Activated T-cell treated with anti-CD3 and anti-CD28 coated beads for 48 hours (primary cell): ENCODE measurements at places on chromosomes 3 and 15.
A peak's percentile ranks its signal among the peaks of the same experiment; 100 is the strongest.

- no peak for DNase-seq
Observed at GRCh38 chr3:189787632-189788031, 156.4 kb downstream of the TP63 start.

DNA sequence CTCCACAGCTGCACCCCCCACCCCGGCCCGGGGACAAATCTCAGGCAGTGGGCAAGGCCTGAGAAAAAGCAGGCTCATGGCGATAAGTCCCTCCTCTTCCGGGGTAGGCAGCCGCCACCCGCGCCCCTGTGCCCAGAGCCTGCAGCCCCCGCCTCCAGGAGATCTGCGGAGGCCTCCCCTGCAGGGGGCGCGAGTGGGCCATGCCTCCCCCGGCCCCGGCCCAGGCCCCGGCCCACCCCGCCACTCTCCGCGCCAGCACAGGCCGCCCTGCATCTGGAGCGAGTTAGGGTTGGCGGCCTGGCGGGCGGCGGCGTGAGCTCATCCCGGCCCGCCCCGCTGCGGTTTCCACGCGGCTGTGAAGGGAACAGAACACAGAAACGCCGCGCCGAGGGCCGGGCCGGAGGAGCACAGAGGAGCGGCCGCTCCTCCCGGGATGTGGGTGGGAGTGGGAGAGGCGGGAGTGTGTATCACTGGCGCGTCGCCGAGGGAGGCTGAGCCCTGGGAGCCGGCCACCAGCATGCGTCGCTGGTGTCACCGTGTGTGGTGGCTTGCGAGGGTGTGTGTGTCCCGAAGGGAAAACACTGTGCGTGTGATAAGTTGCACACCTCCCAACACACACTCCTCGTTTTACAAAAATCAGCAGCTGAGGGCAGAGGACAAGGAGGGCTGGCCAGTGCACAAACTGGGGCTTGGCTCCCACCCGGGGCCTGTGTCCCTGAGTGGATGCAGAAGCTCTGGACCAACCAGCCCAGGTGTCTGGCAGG lies 17.2 kb downstream of the MYL3 start:
- peak; percentile 68 for DNase-seq

DNA sequence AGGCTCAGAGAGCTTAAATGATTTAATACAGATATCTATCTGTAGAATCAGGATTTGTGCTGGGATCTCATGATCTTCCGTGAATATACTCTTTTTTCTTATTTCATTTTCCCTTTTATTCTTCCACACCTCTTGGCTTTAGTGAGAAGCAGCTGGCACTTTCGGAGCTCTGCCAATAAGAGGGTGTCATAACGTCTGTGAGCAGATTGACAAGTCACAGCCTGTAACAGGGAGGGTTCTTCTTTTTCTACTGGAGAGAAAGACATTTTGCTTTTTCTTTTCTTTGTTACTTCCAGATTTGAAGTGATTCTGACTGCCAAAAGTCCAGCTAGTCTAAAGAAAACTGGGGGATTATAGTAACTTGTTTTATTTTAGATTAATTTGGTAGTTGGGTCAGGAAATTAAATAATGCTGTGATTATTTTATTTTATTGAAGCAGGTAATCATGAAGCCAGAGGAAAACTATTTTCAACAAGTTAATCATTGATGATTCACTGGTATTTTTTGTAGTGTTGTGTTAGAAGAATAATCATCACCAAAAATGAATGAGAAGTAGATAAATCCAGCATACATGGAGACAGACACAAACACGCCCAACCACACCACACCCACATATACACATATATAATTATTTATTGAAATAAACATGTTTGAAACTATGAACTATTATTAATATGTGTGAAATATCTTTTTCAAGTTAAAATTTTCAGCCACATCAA lies 69.8 kb downstream of the TNFAIP8L3 start:
- no peak for DNase-seq

GRCh38 chr3:139263798-139264197 lies 80.0 kb upstream of the MRPS22 start:
- no peak for DNase-seq

DNA sequence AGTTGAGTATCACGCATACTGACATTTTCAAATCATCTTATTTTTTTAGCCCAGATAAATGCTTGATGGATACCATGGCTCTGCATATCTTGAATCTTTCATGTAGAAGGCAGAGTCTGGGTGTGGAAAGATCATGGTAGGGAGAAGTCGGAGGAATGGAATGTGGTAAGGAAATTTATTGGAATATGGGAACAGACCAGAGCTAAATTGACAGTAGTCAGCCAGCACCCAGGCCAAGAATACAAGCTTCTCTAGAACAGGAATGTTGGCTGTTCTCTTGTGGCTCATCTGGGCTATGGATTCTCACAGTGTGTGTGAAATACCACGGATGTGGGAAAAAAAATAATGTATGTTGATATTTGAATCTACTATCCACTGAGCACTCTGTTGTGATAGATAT lies 305.7 kb upstream of the COL8A1 start:
- DNase-seq = no peak

DNA sequence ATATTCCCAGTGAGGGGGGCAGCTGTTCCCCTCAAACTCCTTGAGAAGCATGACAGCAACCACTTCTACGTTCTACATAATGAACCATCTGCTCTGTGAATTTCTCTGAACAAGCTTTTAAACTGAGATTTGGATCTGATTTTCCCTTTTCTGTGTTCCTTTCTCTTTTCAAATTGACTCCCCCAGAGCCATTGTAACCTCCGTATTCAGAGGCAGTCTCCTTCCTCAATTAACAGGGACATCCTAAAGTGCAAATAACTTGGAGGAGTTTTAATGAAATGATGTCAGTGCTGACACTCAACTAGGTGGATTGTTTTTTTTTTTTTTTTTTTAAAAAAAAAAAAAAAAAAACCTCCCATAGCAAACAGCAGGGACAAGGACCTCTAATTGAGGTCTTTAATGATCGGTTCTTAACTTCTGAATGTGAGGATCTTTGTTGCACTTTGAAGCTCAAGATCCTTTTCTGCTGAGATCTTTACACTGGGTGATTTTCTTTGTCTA lies 48.8 kb downstream of the ADAMTS9 start:
- no peak for DNase-seq

DNA sequence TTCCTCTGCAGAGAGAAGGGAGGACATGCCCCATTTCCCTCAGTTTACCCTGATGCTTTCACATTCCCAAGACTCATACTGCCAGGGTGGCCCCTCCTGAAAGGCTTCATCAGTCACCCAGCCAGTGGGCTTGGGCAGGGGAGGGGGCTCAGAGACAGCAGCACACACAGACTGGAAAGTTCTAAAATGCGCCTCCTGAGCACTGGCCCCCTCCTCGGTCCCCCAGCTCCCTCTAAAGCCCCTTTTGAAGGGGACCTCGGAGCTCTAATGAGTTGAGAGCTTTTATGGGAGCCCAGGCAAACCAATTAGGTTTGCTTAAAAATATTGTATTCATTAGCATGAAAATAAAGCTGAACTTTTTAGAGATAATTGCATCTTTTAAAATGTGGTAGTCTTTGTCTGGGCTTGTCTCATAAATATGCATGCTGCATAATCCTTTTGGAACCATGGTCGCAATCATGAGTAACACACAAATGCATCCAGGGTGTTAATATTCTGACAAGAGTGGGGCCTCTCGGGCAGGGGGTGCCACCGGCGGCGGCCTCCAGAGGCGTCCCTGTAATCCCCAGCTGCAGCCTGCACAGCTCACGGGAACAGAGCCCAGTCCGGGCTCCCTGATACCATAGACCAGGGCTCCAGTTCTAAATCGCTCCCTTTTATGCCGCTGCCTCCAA lies 78.5 kb downstream of the RPLP1 start:
- no peak for DNase-seq

GRCh38 chr3:94173673-94174434 lies 111.0 kb downstream of the NSUN3 start:
- no peak for DNase-seq

- DNase-seq = no peak
Observed at GRCh38 chr3:112811131-112811884, 35.4 kb downstream of the CD200R1L start.

- DNase-seq = no peak
Observed at GRCh38 chr3:114234745-114235144, 2.6 kb downstream of the ZNF80 start.

- DNase-seq = no peak
Observed at GRCh38 chr3:78178740-78179363, 1139.0 kb downstream of the ROBO2 start.

- no peak for DNase-seq
Observed at GRCh38 chr3:149120051-149120972, 9.1 kb upstream of the HPS3 start.
